ENCODE measurements at places on chromosomes 11 and 22.

DNA sequence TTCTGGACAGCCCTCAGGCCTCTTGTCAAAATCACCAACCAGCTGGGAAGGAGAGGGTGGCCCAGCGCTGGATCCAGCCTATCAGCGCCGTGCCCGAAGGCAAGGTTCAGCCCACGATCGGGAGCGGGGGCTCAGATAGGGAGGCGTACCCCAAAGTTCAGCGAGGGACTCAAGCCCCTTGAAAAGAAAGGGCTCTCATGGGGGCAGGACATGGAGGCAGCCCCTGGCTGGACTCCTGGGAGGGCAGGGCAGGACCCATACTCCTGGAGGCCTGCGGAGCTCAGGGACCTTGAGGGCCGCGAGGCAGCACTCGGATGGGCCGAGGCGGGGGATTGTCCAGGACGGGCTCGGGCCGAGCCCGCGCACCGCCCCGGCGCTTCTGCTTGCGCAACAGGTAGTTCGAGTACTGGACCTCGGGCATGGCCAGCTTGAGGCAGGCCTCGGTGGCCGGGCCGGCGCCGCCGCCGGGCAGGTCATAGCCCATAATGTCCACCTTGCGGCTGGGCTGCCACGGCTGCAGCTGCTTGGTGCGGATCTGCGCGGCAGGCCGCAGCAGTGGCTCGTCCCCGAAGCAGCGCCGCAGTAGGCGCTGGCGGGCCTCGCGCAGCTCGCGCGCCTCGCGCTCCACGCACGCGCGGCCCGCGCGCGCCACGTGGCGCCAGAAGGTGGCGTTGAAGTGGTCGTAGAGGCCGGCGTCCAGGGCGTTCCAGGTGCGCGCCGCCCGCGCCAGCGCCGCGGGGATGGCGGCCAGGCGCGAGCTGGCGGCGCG lies 6.5 kb downstream of the GAL3ST3 start:
- DNase-seq = no peak

DNA sequence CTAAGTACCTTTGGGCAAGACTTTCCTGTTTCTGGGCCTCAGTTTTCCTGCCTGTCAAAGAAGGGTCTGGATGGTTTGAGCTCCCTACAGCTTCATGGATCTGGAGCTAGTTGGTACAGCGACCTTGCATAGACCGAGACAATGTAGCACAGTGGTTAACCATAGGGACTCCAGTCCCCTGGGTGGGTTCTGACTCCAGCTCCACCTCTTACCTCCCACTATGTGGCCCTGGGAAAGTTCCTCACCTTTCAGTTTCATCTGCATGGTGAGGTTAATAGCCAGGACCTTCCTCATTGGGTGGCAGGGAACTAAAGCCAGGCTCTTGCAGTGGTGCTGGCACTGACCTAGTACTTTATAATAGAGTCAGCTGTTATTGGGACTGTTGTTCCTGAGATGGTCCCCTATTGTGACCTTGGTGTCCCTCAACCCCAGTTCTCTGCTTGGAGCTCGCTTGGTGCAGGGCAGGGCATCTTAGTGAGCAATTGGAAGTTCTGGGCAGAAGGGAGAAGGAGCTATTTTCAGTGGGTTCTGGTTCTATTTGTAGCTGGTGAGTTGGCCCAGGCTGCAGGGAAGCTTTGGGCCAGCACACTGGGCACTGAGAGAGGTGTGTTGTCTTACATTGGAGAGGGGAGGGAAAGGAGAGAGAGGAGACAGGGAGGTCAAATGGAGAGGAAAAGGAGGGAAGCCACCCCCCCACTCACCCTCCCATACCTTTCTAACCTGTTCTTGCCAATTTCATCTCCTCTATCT lies 10.7 kb upstream of the MTMR3 start:
- no peak for DNase-seq

GRCh38 chr11:316891-317301 lies 3.1 kb downstream of the IFITM1 start:
- no peak for DNase-seq

DNA sequence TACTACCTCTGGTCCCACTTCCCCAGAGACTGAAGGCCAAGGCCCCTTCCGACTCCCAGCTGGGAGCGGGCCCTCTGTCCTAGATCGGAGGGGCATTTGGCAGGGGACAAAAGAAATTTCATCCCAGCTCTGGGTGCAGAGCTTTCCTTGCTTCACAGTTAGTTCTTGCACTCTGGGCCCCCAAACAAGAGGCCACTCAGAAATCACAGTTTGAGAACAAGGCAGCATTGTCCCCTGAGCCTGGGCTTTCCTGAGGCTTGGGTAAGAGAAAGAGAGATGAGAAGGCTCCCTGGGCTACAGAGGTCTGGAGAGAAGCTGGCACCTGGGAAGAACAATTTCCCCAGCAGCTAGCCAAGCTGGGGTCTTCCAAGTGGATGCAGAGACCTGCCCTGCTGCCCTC lies 71.8 kb upstream of the NCAM1 start:
- DNase-seq = no peak

- no peak for DNase-seq
These were observed 1.8 kb downstream of the FUT4 start for GRCh38 chr11:94545264-94546161.

GRCh38 chr22:44201665-44202064 lies 20.9 kb downstream of the PARVG start:
- DNase-seq = no peak

- no peak for DNase-seq
These were observed 7.9 kb upstream of the MS4A2 start for GRCh38 chr11:60080535-60080934.

- DNase-seq = no peak
These were observed 357.8 kb downstream of the CADM1 start for GRCh38 chr11:115146425-115146824.

DNA sequence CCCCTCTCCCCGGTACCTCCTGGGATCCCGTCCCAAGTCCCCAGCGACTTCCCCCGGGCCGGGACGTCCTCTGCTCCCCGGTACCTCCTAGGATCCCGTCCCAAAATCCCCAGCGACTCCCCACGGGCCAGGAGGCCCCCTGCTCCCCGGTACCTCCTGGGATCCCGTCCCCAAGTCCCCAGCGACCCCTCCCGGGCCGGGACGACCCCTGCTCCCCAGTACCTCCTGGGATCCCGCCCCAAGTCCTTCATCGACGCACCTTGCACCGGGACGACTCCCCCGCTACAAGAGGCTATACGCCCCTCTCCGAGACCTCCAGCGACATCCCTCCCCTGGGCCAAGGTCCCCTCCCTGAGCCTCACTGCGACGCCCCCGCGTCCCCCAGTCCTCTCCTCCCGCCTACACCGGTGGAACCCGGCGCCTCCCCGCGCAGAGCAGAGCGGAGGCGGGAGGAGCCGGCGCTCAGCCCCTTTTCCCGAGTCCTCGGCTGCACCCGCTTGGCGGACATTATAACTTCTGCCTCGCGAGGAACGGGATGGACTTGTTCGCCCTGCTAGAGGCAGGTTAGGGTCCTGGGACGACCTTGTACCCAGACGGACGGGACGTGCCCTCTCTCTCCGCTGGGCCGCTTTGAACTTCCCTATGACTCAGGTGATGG lies 912 bp downstream of the KREMEN1 start:
- DNase-seq = no peak

DNA sequence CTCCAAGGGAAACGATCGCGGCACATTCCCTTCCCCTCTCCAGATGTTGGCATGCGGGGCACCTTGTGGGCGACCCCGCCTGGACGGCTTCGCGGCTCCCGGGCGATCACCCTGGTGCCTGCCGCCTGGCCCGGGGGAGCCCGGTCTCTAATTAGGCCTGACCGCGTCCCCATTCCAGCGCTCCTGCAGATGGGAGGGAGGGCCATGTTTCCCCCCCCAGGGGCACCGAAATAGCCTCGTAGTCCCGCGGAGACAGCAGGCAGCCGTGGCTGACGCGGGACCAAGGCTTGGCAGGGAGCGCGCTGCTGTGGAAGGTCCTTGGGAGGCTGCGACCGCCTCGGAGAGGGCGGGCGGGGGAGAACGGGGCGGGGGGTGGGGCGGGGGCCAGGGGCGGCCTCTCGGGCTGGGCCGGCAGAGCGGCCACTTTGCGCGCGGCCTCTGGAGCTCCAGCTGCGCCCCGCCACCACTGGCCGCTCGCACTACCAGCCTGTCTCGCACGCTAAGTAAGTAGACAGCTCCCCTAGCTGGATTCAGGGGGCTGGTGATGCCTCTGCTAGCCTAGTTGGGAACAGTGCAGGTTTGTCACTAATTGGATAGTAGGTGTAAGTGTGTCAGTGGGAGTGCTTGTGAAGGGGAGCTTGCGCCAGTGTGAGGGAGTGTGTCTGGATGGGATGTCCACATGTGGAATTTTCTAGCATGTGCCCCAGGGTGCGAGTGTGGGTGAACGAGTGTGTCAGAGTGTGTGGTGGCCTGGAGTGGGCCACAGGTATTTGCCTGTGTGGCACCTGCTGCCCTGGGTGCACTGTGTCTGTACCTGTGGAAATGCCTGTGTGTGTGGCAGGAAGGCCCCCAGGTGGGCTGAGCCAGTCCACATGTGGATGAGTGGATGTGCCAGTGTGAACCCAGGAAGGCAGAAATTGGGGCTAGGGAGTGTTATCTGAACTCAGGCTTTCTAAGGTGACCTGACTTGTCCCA lies at the start of gene INSC:
TSS of gene INSC (plus strand) at position 423 of the 975 bp plus-strand sequence. CDS start 34,252 bp downstream, outside the sequence.
- DNase-seq = no peak

DNA sequence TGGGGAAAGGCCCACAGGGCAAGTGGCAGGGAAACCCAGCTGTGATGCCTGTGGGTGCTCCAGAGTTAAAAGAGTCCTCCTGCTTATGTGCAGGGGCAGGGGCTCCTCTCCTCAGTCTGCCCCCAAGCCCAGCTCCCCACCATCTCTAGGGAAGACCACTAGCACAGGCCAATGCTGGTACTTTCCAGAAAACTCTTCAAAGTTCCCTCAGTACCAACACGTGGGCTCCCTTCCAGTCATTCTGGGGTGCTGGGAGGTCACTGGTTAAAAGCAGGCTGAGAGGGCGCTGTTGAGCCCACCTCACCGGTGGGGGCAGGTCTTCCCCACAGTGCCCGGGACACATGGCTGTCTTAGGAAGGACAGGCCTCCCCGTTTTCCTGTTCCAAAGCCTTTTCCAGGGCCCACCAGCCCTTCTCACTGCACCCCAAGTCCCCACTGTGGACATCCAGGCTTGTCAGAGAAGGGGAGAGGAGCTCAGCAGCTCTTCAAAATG lies 154.6 kb downstream of the TRIM29 start:
- DNase-seq = no peak

DNA sequence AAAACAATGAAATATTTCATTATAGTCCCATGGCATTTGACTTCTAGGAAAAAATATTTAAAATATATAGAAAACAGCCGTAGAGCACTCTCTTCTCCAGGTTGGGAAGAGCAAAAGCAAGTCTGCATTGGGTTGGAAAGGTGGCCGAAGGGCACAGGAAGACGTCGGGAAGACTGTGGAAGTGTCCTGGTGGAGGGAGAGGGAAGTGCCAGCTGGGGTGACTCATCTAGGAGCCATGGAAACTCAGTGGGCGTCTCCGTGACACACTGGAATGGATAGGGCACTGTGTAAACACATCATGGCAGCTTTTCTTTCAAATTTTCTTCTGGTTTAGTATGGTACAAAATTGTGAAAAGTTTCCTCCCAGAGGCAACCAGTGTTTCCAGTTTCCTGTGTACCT lies 12.7 kb downstream of the GTPBP1 start:
- no peak for DNase-seq

DNA sequence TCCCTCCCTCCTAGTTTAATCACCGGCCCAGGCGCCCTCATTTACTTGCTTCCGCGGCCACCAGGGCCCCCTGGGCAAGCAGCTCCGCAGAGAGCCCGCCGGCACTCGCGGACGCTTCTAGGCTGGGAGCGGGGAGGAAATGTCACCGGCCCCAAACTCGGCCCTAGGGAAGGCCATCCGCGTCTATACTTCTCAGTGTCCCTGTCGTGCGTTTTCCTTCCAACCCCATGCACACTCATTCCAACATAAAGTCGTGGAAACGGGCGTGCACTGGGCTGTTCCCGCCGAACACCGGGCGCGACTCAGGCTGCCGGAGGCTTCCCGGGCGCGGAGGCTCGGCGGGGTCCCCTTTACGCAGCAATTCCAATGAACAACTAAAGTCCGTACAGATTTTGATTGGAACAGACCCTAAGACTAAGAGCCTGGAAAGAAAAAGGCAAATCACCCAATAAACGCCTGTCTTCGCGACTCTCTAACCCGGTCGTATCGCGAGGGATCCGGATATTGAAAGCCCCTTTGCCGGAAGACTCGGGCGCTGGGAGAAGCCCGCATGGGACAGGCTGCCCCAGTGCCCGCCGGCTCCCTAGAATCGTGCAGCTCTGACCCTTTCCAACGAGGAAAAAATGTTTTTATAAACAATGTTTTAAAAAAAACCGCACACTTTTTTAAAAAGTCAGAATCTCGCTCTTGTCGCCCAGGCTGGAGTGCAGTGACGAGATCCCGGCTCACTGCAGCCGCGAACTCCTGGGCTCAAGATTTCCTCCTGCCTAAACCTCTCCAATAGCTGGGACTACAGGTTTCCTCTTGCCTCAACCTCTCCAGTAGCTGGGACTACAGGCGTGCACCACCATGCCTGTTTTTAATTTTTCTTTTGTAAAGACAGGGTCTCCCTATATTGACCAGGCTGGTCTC lies 1.3 kb upstream of the BARX2 start:
- no peak for DNase-seq

DNA sequence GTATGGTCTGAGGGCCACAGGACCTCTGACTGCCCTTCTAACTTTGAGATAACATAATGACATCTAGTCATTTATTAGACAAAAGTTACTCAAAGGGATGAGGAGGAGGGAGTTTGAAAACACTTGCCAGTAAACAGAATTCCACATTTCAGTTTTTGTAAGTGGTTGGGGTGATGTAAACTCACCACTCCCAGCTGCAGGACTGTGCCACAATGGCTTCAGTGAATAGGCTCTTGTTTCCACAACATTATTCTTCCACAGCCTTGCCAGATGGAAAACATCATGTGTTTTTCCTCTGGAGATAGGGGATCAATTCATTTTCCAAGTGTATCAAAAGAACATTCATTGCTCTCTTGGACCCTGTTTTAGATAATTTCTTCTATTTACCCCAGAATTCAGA lies 147.2 kb upstream of the BDNF start:
- no peak for DNase-seq

DNA sequence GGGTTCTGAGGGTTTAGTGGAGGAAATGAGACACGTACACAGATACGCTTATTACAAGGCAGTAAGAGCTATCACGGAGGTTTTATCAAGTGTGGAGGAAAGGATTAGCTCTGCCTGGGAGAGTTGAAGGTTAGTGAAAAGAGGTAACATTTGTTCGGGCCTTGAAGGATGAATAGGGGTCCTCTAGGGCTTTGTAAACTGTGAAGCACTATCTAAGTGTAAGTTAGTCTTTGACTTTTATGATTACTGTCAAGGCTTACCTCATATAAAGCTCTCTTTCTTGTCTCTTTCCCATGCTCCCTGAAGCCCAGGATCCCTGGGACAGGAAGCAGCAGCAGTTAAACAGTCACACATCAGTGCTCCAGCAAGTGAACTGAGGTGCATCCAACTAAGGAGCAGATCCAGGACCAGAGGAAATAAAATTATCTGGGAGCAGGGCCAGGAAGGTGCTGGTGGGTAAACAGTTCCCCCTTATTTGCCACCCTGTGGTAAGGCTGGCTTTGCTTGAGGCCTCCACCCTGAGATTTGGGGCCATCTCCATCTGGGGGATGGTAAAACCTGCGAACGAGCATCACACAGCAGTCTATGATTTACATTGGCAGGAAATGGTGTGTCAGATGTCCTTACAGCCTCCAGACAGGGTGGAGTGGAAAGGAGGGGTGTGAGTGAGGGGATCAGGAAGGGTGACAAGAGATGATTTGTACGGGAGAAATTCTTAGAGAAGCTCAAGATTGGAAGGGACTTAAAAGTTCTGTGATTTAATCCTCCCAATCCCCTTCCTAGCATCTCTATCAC lies 27.2 kb downstream of the GVQW3 start:
- DNase-seq = no peak

GRCh38 chr11:581752-582151 lies 5.5 kb downstream of the PHRF1 start:
- DNase-seq = no peak

GRCh38 chr11:62482753-62483152 lies 63.9 kb downstream of the AHNAK start:
- DNase-seq = no peak
